ENCODE measurements at places on chromosomes 12 and 14. TPM values are rescaled to one million over a fixed set of nuclear protein-coding genes. Genes with fewer than 3 reads are reported as not detected.

- H3K27ac ChIP-seq, result no peak overlapping the region
- no peak overlapping the region for H3K4me3 ChIP-seq
- DNase-seq, result no peak
- H3K36me3 ChIP-seq, result no peaks in the 10 kb centered on the region
Measured at GRCh38 chr14:105161964-105162668, 6.5 kb downstream of the JAG2 start.

DNA sequence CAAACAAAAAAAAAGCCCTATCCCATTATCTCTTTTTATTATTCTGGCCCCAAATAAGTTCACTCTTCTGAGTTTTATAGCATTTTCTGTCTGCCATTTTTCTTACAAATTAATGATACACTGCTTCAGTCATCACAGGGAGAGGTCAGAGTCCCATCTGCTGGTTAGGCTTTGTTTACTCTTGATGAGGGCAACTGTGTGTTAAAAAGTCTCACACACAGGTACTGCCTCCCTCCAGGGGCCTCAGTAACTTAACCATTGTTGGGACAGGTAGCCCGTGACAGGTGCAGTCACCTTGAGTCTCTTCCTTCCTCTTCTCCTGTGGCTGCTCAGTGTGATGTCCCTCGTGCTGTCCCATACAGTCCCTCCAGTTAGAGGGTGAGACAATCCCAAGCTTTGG is 45.5 kb upstream of the SEL1L start:
- H3K27me3 ChIP-seq, result no peaks in the 10 kb centered on the region
- H3K4me1 ChIP-seq, result no peaks in the 10 kb centered on the region
- DNase-seq, result no peak
- no peak overlapping the region for H3K27ac ChIP-seq

DNA sequence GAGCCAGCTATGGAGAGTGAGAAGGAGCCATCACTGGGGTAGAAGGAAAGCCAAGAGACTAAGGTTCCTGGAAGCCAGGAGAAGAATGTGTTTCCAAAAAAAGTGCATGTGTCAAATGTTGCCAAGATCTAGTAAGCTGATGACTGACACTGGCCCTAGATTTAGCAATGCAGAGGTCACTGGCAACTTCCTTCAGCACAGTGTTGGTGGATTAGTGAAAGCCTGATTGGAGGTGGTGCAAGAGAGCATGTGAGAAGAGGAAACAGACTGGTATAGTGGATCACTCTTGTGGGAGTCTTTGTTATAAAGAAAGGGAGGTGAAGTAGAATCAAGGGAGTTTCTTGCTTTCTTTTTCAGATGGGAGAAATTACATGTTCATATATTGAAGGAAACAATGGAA is 34.1 kb upstream of the CHGA start:
- no peak overlapping the region for H3K27ac ChIP-seq
- H3K4me3 ChIP-seq, result no peak overlapping the region
- no peak for DNase-seq
- no peaks in the 10 kb centered on the region for H3K4me1 ChIP-seq
- no peaks in the 10 kb centered on the region for H3K36me3 ChIP-seq

LPAR5 gene
- total RNA-seq, result 27.8 TPM

SYCP3 gene
- total RNA-seq, result 1.4 TPM

C14orf180 gene
- not detected for total RNA-seq
